ENCODE measurements at places on chromosomes 3 and 15.

DNA sequence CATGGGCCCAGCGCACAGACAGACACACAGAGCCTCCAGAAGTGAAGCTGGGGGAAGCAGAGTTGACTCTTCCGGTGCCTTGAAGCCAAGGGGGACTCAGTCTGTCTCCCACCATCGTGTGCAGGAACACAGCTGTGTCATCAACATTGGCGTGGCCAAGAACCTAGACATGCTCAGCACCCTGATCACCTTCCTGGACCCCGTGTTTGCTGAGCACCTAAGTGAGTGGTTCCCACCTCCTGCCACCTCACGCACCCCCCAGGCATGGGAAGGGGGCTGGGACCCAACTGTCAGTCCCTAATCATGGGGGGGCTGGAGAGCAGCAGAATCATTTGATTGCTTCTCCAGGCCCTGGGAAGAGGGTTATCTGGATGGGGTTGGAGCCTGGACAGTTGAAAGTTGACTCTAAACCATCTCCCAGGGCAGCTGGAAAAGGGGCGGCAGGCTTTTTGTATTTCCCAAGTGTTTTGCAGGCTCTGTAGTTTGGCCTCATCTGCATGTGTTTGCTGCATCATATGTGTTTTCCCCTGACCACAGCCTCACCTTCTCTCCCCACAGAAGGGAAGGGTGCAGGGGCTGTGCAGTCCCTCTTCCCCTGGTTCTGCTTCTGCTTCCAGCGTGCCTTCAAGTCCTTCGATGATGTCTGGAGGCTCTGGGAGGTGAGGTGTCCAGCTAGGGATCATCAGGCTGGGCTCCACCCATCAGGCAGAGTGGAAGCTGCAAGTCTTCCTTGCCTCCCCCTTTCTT, 12.8 kb downstream of the TBC1D21 start:
- no peak for DNase-seq

GRCh38 chr3:93992207-93992606, 12.3 kb downstream of the ARL13B start:
- DNase-seq = no peak

GRCh38 chr3:90031121-90031520, 923.7 kb downstream of the EPHA3 start:
- no peak for DNase-seq

- DNase-seq = no peak
Observed at GRCh38 chr3:152458376-152459117, 189.8 kb downstream of the MBNL1 start.

DNA sequence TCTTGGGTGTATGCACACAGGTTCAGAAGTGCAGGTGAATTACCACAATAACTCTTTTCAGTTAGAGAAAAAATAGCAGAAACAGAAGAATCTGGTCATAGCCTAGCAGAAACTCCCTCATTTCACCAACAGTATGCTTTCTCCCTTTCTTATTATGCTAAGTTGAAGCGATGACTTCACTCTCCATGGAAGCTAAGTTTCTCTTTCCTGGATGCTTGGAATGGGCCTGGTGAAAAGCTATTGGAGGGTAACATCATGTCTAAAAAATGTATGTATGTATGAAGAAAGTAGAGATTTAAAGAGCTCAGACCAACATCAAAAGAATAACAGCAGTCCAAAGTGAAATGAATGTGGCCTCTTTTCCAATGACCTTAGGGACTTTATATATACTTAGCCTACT, 145.5 kb downstream of the TIGIT start:
- DNase-seq = no peak

GRCh38 chr3:100002599-100003350, 111.5 kb downstream of the FILIP1L start:
- DNase-seq = no peak

- DNase-seq = no peak
Observed at GRCh38 chr15:66588537-66588936, 22.7 kb upstream of the LCTL start.

- DNase-seq = no peak
Observed at GRCh38 chr15:43749690-43750345, 3.6 kb downstream of the PDIA3 start.

DNA sequence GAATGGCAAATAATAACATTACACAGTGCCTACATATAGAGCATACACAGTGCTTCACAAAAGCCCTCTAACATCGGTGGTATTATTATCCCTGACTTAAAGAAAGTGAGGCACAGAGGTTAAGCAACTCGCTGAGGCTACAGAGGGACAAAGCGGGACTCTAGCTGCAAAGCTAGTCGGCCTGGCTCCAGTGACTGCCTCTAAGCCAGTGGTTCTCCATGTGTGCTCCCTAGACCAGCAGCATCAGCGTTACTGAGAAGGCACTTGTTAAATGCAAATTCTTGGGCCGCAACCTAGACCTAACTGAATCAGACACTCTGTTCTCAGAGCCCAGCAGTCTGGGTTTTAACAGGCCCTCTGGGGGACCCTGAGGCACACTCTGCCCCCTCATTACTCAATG, 33.1 kb upstream of the LIPC start:
- no peak for DNase-seq

- no peak for DNase-seq
Observed at GRCh38 chr3:193734737-193735366, 141.8 kb downstream of the OPA1 start.

GRCh38 chr3:149368674-149369497, 8.6 kb downstream of the TM4SF1 start:
- no peak for DNase-seq

DNA sequence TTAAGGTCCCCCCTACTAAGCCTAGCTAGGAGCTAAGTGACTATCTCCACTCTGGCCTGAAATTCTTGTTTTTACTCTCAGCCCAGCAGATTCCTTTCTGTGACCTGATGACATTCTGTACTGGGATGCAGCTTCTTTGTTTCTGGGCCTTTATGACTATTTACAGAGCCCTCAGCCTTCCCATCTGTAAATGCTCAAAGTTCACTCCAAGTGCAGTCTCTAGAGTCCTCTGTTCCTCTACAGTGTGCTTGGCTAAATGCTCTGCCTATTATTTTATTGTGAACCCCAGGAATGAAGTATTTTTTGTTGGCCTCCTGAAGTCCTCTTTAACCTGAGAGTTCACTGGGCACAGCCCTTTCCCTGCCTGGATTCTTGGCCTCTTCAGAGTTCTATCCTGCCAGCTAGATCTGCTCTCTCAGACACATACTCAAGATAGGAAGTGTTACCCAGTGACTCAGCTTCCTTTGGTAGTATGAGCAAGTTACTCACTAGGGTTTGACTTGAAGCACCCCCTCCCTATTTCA, 278.1 kb upstream of the P2RY1 start:
- no peak for DNase-seq

DNA sequence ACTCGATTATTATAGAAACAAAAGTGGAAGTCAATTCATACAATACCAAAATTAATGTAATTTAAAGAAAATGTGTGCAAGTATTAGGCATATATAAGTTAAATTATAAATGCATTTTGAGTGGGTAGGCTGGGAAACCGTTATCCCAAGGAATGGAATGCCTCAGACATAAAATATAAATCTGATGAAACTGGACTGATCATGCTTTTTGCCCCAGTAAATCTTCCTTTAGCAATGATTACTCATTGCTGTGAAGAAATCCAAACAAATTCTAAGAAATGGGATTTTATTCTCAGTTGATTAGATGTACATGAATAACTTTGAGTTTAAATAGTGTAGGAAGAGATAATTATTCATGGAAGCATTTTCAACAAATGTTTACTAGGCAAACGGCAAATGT, 185.5 kb upstream of the KCNMB2 start:
- DNase-seq = no peak

- DNase-seq = no peak
Observed at GRCh38 chr15:68599560-68600071, 20.8 kb downstream of the CORO2B start.

DNA sequence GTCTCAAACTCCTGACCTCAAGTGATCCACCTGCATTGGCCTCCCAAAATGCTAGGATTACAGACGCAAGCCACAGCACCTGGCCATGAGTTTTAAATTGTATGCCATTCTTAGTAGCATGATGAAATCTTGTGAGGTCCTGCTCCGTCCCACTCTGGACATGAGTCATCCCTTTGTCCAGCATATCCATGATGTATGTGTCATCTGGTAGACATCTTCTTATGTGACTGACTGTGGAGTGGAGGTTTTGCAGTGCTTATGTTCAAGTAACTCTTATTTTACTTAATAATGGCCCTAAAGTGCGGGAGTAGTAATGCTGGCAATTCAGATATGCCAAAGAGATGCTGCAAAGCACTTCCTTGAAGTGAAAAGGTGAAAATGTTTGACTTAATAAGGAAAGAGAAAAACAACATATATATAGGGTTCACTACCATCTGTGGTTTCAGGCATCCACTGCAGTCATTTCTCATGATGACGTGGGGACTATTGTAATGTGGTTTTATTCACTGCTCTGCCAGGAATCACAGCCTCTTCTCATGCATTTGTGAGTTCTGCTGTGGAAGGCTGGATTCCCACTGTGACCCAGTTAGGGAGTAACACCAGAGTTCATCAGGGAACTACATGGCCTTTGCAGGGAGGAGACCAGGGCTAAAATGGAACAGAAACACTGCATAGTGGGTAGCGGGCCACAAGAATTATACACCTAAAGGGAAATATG, 204.6 kb upstream of the STRIT1 start:
- no peak for DNase-seq

GRCh38 chr3:193879864-193880242, 256.1 kb upstream of the HES1 start:
- DNase-seq = no peak

- DNase-seq = no peak
Observed at GRCh38 chr3:79012530-79012913, 755.3 kb downstream of the ROBO1 start.

GRCh38 chr15:36696196-36696595, 116.8 kb downstream of the CDIN1 start:
- no peak for DNase-seq

GRCh38 chr3:178669758-178670157, 133.5 kb downstream of the KCNMB2 start:
- no peak for DNase-seq

- DNase-seq = no peak
Observed at GRCh38 chr3:98843266-98843959, 58.1 kb downstream of the DCBLD2 start.

GRCh38 chr15:70488002-70488605, 275.3 kb downstream of the UACA start:
- peak; percentile 46 for DNase-seq

DNA sequence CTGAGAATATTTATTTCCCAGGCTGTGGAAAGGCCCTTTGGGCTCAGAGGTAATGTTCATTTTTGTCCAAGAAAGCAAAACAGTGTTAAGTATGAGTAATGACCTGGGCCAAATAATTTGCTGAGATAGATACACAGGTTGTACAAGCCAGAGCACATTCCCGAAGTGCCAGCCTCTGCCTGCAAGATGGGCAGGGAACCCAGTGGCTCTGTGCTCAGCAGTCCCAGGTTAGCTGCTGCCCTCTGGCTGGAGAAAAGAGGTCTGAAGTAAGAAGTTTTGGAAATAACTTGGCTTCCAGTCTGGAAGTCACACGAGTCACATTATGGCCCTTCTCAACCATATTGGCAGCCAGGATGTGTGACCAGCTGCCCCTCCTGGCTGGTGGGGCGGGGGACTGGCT, 20.2 kb downstream of the MYZAP start:
- DNase-seq = no peak

- DNase-seq = no peak
Observed at GRCh38 chr3:45537970-45538640, 56.4 kb upstream of the LIMD1 start.

- no peak for DNase-seq
Observed at GRCh38 chr15:36053746-36054145, 507.8 kb upstream of the DPH6 start.

DNA sequence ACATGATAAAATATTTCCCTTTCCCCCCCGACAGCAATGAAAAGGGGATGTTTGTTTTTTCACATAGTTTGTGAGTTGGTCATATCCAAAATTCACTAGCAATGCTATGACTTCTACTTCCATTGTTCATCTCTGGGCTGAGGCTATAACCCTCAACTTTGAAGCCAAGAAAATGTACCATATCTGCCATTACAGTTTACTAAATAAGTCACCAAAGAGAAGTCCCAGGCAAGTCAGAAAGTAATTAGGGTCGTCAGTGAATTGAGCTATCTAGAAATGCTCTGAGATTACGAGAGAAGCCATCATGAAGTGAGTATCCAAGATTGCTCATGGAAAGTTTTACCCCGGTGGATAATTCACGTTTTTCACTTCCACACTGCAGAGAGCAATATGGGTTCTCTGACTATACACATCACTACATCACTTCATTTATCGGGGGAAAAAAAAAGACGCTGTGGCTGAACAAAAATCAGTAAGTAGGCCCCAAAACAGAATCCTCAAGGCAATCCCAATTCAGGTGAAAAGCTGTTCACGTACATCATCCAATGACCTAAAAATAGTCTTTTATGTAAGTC, 1.4 kb downstream of the PEAK1 start:
- no peak for DNase-seq

GRCh38 chr15:41504751-41505492, 8.7 kb downstream of the LTK start:
- no peak for DNase-seq

- no peak for DNase-seq
Observed at GRCh38 chr3:76669322-76669721, 370.6 kb upstream of the ROBO2 start.

DNA sequence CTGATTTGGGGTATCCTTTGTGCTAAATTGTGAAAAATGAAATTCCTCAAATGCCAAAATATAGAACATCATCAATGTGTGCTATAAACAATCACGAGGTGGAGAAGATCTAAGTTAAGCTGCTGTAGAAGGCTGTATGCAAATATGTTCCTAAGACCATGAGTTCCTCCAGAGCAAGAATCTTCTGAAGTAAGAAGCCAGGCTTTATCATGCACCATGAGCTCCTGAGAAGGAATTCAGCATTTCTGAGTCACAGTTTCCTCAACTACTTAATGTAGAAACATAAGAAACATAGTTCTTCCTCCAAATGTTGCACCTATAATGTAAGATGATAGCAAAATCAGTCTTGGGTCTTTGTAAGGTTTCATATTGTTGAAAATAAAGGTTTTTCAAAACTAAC, 241.7 kb upstream of the MDFIC2 start:
- DNase-seq = no peak

DNA sequence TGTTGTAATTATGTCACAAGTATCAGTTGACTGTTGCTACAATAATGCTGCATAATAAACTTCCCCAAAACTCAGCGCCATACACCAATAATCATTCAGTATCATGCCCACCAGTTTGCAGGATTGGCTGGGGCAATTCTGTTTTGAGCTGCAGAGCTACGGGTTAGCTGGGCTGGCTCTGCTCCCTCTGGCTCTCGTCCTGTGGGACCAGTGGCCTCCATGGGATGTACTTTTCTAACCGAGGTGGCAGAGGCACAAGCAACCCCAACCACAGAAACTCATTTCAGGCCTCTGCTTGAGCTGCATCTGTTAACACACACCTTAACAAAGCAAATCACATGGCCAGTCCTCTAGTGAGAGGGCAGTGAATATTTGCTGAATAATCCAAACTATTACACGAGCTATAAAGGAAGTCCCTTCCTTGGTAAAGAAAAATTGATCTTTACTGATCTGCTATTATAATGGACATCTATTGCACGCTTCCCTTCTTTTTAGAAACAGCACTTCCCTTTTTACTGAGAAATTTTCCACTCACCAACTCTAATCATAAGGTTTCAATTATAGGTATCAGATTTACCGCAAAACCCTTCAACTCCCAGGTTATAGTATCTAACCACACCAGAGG, 10.9 kb upstream of the BCL2A1 start:
- DNase-seq = no peak

GRCh38 chr15:31463521-31464102, 137.0 kb downstream of the KLF13 start:
- DNase-seq = no peak

GRCh38 chr15:25054943-25055342, 100.2 kb downstream of the SNRPN start:
- DNase-seq = no peak
